DMS79 (cell line): ENCODE measurements at places on chromosomes 6 and 20.

- no peak for DNase-seq
Measured at GRCh38 chr6:9315966-9316650, 880.8 kb upstream of the SLC35B3 start.

DNA sequence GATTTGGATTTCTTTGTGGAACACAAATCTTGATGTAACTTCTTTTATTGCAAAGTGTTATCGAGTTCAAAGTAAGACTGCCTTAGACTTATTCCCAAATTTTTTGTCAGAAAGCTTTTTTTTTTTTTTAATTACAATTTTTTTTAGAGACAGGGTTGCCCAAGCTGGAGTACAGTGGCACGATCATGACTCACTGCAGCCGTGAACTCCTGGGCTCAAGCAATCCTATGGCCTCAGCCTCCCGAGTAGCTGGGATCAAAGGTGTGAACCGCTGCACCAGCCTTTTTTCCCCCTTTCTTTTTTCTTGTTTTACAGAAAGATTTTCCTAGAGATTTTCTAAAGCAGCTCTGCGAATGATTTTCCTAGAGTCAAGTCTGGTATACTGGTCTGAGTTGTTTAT lies 2.8 kb downstream of the RIOK1 start:
- DNase-seq: no peak

GRCh38 chr6:97668716-97669115 lies 385.7 kb upstream of the MMS22L start:
- DNase-seq: no peak

DNA sequence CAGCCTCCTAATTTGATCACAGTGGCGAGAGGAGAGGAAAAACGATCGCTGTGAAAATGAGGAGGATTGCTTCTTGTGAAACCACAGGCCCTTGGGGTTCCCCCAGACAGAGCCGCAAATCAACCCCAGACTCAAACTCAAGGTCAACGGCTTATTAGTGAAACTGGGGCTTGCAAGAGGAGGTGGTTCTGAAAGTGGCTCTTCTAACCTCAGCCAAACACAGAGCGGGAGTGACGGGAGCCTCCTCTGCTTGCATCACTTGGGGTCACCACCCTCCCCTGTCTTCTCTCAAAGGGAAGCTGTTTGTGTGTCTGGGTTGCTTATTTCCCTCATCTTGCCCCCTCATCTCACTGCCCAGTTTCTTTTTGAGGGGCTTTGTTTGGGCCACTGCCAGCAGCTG lies 28.7 kb downstream of the SAYSD1 start:
- DNase-seq: no peak

- no peak for DNase-seq
Measured at GRCh38 chr6:146985111-146985510, 219.1 kb upstream of the STXBP5 start.

- no peak for DNase-seq
Measured at GRCh38 chr20:36472637-36473090, 68.7 kb upstream of the MYL9 start.

DNA sequence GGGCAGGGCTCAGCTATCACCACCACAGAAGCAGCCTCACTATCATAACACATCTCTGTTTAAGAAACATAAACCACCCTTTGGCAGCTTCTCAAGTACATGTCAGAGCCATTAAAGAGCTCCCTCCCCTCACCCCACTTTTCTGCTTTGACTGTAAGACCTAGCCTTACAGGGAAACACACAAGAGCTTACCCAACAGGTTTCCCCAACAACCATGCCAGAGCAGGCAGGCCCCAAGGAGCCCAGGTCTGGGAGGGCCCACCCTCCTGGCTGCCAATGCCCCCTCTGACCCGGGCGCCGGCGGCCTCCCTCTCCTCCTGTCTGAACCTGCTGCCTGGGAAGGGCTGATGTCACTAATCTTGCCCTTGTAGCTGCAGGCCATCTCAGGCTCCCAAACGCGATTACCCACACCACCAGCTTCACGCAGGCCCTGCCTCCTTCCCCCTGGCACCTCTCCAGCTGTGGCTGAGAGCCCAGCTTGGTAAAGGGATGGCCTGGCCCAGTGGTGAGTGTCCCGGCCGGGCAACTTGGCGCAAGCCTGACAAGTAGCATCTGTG lies 402.0 kb downstream of the MAFB start:
- peak; percentile 60 for DNase-seq

DNA sequence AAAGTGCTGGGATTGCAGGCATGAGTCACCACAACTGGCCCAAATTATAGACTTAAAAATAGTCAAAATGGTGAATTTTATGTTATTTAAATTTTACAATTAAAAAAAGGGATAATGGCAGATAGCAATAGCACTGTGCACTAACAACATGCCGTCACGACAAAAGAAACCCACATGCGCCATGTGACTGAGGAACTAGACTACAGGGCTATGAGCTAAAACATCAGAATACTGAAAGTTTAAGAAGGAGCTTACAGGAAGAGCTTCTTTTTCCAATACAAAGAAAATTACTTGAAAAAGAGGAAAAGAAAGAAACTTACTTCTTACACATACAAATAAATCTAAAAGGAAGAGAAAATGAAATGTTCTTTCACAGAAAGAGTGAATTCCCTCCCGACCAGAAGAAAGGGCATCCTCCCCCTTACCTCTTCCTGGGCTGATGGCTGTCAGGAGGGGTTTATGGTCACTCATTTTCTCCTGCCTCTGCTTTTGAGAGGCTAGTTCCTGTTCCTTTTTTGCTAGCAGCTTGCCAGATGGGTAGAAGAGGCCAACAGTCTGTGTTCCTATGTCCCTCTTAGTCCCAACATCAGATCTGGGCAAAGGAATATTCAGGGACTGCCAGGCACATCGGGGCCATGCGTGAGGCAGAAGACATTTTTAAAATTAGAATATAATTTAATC lies 54.5 kb downstream of the DZANK1 start:
- no peak for DNase-seq

GRCh38 chr6:161922631-161923119 lies 648.8 kb upstream of the AGPAT4 start:
- DNase-seq: no peak

GRCh38 chr6:144769142-144769541 lies 484.0 kb downstream of the UTRN start:
- no peak for DNase-seq

GRCh38 chr20:11929947-11930346 lies 12.3 kb downstream of the BTBD3 start:
- DNase-seq: no peak

DNA sequence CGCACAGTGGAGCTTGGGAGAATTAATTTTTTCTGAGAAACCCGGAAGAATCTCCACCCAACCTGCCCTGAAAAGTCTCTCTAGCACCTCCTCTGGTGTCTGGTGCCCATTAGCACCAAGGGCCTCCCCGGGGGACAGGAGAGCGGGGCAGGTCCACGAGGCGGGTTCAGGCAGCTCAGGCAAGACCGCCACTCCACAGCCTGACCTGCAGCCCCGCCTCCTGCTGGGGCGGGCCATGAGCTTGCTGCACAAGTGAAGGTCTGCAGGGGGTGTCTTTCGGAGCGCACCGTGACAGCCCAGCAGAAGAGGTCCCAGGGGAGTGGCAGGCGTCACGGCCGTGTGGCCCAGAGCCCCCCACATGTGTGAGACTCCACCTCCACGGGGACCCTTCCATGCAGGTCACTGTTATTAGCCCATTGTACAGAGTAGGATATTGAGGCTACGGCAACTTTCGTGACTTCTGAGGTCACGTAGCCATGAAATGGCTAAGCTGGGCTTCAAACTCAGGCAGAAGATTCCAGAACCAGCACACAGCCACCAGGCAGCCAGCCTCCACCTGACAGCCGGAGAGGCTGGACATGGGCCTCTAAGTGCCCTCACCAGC lies 63.9 kb upstream of the SLCO4A1 start:
- no peak for DNase-seq

DNA sequence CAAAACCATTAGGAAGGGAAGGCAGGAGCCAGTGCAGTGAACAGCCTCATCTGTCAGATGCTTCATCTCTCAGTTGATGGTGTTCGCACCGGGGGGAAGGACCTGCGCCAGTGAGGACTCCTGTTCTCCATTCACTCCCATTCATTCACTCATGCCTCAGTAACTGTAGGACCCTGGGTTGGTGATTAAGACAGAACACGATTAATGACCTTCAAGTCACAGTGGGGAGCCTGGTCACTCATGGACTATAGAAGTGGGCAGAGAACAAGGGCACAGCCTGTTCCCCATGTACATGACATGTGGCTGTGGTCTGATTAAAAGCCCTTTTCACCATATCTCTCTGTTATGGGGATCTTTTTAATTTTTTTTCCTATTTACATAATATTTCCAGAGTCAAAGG lies 113.3 kb downstream of the RPS12 start:
- DNase-seq: no peak

DNA sequence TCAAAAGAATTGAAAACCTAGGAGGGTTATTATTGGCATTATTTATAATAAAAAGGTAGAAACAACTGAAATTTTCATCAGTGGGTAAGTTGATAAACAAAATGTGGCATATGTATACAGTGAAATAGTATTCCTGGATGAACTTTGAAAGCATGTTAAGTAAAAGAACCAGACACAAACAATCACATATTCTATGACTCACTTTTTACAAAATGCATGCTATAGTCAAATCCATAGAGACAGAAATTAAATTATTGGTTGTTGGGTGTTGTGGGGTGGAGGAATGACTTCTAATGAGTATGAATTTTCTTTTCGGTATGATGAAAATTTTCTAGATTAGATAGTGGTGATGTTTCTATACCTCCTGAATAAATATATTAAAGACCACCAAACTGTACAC lies 94.6 kb downstream of the LRRC1 start:
- DNase-seq: no peak

GRCh38 chr6:50333696-50334095 lies 284.0 kb upstream of the DEFB112 start:
- DNase-seq: no peak

- no peak for DNase-seq
Measured at GRCh38 chr6:105747823-105748405, 338.2 kb upstream of the PRDM1 start.

GRCh38 chr20:57509665-57510237 lies 15.2 kb downstream of the CTCFL start:
- DNase-seq: no peak
